ENCODE measurements at places on chromosomes 1 and 21.

DNA sequence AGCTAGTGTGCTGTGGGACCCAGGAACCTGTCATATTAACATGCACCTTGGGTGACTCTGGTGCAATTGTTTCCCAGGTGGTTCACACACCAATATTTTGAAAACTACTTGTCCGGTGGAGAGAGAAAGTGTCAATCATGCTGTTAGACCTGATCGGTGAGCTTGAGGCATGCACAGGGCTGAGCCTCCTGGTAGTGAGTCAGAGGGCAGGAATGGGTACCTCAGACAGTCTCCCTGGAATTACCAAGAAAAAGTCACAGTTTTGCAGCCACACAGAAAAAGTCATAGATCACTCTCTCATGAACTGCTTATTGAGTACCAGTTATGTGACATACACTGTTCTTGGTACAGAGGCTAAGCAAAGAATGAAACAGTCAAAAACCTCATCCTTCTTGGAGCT, 140.1 kb upstream of the NFIA start:
- no peak for DNase-seq

DNA sequence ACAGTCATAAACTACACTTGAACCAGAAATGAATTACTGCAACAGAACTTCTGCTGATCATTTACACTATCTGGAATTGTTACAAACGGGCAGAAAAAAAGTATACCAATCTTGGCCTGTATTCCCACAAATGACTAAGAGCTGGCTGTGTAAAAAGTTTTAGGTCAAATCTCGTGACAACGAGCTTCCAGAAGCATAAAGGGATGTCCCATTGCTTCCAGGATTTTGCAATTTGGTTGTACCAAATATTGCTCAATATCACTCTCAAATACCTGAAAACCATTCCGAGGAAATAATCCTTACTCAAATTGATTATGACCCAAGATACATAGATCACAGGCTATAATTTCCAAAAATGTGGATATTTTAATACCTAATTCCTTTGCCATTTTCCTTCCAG, 175.6 kb downstream of the TBX15 start:
- DNase-seq: no peak

- no peak for DNase-seq
Measured at GRCh38 chr1:15177710-15178166, 24.2 kb downstream of the TMEM51 start.

DNA sequence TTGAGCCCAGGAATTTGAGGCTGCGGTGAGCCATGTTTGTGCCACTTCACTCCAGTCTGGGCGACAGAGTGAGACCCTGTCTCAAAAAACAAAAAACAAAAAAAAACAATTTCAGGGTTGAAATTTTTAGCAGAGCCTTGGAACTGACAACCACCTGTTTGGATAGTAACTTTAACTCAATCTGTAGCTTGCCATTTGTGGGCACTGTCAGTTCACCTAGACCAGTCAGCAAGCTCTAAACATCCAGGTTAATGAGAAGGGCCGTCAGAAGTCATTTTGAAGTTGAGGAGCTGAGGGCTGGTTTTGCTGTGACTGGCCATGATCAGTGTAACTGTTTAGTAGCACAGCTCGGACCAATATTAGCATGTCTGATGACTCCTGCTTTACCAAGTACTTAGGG, 8.4 kb downstream of the TRAPPC10 start:
- no peak for DNase-seq

DNA sequence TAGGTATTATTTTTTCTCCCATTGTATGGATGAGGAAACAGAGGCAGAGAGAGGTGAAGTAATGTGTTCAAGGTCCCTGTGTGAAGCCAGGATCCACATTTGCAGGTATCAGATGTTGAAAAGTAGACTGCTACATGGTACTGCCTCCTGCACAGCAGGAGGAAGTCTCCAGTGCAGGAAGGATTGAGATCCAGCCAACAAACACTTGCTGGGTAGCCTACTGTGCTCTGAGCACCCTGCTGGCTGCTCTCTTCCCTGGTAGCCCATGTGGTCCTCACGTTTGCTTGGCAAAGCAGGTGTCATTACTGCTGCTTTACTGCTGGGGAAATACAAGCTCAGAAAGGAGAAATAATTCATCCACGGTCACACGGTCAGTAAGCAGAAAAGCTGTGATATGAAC, 21.3 kb upstream of the GRIK3 start:
- DNase-seq: no peak

DNA sequence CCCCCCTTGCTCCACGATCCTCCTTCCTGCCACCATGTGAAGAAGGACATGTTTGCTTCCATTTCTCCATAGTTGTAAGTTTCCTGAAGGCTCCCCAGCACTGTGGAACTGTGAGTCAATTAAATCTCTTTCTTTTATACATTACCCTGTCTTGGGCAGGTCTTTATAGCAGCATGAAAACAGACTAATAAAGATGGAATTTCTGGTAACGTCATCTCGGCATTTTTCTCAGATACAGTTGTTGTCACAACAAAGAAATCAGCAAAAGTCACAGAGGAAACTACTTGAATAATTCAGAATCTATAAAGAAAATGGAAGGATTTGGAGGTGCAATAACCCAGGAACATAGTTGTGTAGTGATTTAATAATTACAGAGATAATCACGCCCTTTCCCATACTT, 4.4 kb downstream of the APCS start:
- no peak for DNase-seq

DNA sequence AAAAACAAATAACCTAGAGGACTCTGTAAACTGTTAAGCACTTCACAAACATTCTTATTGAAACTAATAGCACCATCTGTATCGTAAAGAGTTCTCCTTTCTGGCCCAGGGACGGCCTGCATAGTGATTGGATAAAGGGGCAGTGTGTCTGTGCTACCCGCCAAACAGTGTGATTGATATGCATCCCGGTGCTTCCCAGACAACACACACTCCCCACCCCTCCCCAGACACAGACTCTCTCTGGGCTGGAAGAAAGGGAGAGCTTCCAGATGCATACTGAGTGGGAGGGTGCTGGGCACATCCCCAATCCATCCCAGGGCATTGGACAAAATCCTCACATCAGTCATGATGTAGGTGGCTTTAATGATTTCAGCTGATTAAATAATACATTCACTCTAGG, 3.7 kb downstream of the HSD11B1 start:
- DNase-seq: no peak

- DNase-seq: peak; percentile 62
Measured at GRCh38 chr1:206725109-206725963, 40.6 kb downstream of the MAPKAPK2 start.

DNA sequence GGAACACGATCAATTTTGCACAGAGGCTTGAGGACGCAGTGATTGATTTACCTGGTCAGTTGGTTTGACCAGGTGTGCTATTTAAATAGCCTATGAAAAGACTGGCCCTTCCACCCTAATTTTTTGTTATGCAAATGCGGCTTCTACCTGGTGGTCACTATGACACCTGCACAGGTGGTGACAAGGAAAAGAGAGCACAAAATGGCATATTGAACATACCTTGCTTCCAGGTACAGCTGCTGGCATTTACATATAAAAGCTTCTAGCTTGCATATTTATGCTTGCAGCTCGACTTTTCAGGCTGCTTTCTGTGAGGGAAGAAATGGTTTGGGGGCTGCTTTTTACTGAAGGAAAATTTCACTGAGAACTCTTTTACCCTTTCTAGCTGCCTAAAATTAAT, 15.3 kb upstream of the FMO4 start:
- no peak for DNase-seq
